Kidney (tissue), 22 donors: ENCODE measurements at places on chromosomes 2 and 18. TPM values are rescaled to one million over a fixed set of nuclear protein-coding genes. Genes with fewer than 3 reads are reported as not detected.

ALPG gene
- total RNA-seq: not detected

FKBP1B gene
- total RNA-seq: 11.8 TPM

REG1B gene
- 11.0 TPM for total RNA-seq

OBSL1 gene
- 123 TPM for total RNA-seq

SKOR2 gene
- not detected for total RNA-seq

FASTKD1 gene
- 24.2 TPM for total RNA-seq

DNA sequence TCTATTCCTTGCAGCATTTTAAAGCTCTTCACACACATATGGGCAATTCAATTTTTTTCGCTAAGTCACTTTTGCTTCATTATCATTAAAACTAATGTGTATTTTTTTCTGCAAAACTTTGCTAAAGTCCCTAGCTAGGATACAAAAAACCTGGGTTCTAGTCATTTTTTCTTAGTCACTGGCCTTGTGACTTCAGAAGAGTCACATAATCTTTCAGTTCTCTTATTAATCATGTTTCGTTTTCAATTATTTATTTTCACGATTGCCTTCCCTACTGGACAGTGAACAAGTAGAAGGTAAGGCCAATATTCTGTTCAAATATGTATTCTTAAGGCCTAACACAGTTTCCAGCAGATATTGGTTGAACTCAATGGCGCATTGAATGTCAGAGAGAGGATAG is 60.9 kb upstream of the CYRIA start:
- DNase-seq: no peak

GRCh38 chr2:165361514-165361913 is 108.0 kb upstream of the CSRNP3 start:
- no peak for DNase-seq

GRCh38 chr2:203492965-203493364 is 42.1 kb downstream of the RAPH1 start:
- DNase-seq: no peak

DNA sequence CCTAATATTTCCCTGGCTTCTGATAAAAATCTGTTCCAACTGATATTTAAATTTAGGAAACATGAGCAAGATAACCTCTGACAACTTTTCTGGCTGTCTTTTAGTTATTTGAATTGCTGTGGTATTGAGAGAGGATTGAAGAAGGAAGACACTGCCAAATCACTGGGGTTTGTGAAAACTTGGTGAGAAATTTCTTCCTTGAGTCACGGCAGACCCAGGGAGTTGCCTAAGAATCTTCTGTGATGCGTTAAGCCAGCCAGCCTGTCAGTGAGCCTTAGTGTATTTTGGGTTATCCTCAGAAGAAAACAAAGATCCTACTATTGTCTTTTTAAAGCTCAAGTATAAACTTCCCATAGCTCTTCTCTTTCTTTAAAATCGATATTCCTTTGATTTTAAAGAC is 17.5 kb upstream of the DOK6 start:
- no peak for DNase-seq

GRCh38 chr2:138115666-138116065 is 151.4 kb downstream of the HNMT start:
- no peak for DNase-seq

DNA sequence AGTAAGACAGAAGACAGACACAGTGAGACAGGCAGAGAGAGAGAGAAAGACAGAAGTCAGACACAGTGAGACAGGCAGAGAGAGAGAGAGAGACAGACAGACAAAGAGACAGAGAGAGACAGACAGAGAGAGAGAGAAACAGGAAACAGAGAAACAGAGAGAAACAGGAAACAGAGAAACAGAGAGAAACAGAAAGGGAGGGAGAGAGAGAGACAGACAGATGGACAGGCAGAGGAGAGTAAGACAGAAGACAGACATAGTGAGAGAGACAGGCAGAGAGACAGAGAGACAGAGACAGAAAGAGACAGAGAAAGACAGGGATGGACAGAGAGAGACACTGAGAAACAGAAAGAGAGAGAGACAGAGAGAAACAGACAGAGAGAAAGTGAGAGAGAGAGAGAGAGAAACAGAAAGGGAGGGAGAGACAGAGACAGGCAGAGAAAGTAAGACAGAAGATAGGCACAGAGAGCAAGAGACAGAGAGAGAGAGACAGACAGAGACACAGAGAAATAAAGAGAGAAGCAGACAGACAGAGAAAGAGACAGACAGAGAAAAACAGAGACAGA is 109.3 kb upstream of the ANKRD30BL start:
- DNase-seq: no peak

DNA sequence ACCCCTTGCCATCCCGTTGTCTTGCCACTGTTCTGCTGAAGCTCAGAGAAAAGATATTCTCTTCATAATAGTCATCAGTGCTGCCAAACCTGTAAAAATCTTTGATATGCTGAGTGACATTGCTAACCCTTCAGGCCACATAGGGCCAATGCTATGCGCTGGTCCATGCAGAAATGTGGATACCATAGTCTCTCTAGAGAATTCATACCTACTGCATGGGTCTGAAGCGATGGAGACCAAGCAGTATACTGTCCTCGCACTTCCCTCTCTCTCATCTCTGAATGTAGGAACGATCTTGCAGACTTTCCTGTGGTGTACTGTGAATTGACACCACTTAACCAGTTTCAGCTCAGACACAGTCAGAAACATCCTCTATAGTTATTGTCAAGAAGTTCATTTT is 17.9 kb upstream of the ANKRD44 start:
- no peak for DNase-seq

- no peak for DNase-seq
Measured at GRCh38 chr2:59093571-59093970, 852.4 kb upstream of the FANCL start.

GRCh38 chr2:4272261-4272858 is 569.0 kb downstream of the DCDC2C start:
- DNase-seq: no peak
